Small intestine (tissue), 16 donors: ENCODE measurements at places on chromosomes 4 and X. TPM values are rescaled to one million over a fixed set of nuclear protein-coding genes. Genes with fewer than 3 reads are reported as not detected.

The TEX13B gene
- not detected for polyA plus RNA-seq

The MAGEA6 gene
- polyA plus RNA-seq = not detected

The PPM1K gene
- polyA plus RNA-seq = 5.5 TPM

The IRS4 gene
- not detected for polyA plus RNA-seq

The F11 gene
- 25.1 TPM for polyA plus RNA-seq

The TMEM192 gene
- polyA plus RNA-seq = 11.1 TPM
